ENCODE measurements at places on chromosomes 13 and 19.

- no peak for DNase-seq
Observed at GRCh38 chr19:9811139-9811538, 7.7 kb downstream of the FBXL12 start.

GRCh38 chr13:52695856-52696255, 43.2 kb downstream of the SUGT1 start:
- DNase-seq: no peak

DNA sequence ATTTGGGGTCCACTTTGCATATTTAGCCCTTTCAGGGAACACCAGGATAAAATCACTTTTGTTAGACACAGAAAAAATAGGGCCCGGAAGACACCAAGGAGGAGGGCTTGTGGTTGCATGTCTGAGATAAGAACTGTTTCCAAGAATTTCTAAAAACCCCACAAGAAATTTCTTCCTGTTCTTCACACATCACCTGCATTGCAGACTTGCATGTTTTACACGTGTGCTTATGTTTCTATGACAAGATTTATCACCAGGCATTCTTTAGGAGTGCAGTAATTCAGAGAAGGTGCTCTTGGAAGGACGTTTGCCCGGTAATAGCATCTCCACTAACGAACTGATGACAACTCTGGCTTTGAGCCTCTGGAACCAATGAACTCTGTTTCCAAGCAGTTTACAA, 7.1 kb upstream of the ACTL9 start:
- DNase-seq: no peak

GRCh38 chr19:16026756-16027155, 49.5 kb upstream of the TPM4 start:
- no peak for DNase-seq

DNA sequence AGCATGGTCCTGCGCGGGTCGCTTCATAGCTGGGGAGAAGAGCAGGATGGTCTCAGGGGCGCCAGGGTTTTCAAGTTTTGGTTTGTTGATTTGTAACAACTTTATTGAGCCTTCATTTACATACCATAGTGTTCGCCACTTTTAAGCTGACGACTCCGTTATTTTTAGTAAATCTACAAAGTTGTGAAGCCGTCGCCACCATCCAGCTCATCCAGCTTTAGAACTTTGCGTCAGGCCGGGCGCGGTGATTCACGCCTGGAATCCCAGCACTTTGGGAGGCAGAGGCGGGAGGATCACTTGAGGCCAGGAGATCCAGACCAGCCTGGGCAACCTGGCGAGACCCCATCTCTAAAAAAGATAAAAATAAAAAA, 404 bp downstream of the C19orf44 start:
- no peak for DNase-seq

GRCh38 chr13:45255247-45255987, 54.6 kb upstream of the KCTD4 start:
- DNase-seq: no peak

DNA sequence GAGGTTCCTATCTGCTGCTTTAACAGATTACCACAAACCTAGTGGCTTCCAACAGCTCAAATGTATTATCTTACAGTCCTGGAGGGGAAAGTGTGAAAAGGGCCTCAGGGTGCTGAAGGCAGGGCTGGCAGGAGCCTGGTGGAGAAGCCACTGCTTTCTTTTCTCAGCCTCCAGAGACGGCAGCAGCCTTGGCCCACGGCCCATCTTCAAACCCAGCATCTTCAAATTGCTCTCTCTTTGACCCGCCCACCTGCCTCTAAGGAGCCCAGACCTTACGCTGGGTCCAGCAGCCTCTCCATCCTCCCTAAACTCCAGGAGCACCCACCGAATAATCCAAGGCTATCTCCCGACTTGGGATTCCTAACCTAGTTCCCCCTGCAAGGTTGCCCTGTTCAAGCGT, 35.6 kb downstream of the C13orf46 start:
- no peak for DNase-seq

DNA sequence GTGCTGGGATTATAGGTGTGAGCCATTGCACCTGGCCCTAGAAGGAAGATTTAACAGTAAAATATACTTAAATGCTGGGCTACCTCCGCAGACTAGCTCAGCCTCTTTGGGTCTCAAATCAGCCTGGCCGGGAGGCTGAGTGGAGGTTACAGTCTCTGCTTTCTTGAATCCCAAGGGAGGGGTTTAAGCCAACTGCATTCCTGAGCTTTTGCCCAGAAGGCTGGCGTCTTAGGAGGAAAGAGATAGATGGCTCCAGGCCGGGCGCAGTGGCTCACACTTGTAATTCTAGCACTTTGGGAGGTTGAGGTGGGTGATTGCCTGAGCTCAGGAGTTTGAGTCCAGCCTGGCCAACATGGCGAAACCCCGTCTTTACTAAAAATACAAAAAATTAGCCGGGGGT, 623 bp upstream of the C5AR1 start:
- no peak for DNase-seq

- no peak for DNase-seq
Observed at GRCh38 chr13:93305886-93306285, 79.3 kb downstream of the GPC6 start.

GRCh38 chr19:49447485-49448431, 3.9 kb downstream of the PIH1D1 start:
- DNase-seq: no peak

DNA sequence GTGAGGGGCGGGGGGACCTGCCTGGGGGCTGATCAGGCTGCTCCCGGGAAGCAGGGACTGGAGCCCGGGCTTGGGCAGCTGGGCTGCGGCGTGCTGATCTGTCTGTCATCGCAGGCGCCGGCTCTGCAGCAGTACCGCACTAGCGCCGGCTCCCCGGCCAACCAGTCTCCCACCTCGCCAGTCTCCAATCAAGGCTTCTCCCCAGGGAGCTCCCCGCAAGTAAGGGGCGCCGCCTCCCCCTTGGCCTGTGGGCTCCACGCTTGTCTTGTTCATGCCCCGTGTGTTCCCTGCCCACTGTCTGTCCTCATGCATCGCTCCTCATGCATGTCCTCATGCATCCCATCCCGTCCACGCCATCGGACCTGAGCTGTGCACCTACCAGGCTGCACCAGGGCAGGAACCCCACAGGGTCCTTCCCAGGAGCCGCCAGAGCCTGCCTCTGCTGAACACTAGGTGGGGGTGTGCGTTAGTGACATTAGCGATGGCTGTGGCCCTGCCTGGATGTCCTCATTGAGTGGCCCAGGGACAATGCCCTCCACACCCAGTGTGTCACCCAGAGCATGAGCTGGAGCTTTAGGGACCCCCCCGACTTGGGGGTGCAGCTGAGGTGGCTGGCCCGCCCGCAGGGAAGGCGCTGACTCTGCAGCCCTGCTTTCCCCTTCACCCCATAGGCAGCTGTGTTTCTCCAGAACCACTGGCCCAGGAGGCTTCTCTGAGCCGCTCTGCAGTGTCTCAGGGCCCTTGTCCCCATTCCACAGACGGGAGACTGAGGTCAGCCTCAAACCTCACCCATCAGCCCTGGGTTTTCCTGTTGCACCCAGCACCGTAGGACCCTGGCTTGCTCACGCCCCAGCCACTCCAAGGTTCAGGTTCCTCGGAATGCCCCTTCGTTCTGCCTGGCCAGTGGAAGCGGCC, 19.5 kb downstream of the COMP start:
- DNase-seq: no peak

DNA sequence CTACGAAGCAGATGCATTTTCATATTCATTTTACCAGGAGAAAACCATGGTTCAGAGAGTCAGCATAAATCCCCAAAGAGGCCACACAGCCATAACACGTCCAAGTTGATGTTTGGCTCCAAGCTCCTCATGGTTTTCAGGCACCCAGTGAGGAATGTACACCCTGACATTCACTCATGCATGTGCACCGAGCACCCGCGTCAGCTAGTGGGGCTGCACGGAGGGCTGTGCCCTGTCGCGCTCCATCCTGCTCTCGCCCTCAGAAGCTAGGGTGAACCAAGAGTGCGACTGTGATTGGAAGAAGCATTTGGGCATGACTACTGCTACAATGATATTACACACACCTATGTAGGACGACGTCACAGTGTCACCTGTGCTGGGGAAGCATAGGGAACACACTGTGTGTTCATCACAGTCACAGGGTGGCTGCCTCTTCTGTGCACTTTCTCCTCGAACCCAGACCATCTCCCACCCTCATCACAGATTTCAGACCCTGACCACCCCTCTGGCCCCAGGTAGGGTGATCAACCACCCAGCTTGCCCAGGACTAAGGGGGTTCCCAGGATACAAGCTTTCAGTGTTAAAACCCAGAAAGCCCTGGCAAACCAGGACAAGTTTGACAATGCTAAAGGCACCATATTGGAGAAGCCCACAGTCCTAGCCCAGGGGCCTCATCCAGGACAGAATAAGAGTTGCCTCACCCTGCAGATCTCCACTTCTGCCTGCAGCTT, 148.6 kb upstream of the ZNF507 start:
- DNase-seq: no peak

DNA sequence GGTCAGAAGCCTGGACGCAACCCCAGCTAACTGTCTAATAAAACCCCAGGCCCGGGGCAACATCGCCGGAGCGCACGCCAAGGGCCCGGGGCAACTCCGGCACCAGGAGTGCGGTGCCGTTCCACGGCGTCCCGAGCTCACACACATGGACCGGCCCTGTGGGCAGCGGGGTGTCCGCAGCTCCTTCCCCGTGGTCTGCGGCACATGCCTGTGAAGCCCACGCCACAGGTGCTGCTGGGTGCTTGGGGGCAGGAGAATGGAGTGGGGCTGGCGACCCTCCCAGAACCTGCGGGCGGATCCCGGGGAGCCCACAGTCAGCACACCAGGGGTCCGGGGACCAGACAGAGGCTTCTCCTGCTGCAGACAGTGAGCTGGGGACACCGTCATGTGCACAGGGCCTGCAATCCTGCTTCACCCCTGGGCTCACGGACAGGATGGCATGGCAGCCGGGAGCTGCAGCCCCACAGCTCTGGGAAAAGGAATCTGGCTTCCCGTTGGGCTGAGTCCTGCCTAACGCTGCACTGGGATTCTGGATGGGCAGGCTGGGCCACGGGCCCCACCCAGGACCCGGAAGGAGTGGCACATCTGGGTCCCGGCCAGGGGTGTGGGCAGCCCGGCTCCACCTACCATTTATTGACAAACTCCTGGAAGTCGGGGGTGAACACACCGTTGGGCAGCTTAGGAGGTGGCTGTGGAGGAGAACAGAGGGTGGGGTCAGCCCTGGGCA, 28.2 kb upstream of the ZBTB7A start:
- no peak for DNase-seq

DNA sequence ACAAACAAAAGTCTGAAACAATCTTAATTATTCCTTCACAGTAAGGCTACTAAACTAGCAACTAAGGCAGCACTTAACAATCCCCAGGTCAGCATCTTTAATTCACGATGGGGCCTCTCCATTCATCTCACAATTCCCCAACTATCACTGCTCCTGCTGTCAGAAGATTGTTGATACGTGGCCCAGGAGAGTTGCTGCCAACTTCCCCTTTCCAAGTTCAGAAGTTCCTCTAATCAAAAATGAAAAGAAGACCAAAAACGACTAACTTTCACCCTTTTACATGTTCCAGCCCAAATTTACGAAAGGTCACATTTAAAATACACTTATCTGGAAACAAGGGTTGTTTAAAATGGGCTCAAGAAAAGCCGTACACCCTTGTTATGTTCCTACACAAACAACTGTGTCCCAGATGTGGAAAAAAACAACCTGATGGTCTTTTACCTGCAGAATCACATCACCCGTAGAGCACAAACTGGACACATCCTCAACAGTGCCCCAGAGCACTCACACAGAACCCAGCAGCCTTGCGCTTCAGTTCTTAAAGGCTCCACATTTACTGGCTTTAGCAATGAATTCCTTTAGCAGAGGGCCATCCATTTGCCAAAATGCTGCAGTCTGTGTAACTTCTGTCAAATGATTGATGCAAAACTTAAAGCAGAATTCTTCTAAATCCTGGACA, 38.0 kb downstream of the PHF11 start:
- no peak for DNase-seq

GRCh38 chr19:55090564-55090963, 14.9 kb downstream of the EPS8L1 start:
- DNase-seq: no peak

DNA sequence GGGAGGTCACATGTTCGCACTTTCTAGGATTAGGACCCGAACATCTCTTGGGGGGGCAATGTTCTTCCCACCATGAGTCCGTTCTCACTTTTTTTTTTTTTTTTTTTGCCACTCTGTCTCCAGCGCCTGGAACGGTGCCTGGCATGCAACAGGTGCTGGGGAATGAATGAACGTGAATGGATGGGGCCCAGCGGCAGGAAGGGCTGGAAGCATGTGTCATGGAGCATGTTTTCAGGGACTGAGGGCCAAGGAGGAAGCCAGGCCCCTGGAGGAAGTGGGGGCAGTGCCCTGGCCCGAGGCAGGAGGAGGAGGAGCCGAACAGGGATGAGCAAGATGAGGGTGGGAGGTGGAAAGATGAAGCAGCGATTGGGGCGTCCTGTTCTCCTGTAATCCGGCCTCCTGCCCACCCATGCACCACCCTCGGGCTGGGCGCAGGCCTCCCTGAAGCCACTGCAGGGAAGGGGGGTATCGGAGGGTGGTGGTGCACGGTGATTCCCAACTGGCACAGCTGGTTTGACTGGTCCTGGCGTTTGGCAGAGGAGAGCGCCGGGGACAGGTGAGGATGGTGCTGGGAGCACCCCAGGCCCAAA, 8.8 kb upstream of the SULT2B1 start:
- no peak for DNase-seq

- DNase-seq: no peak
Observed at GRCh38 chr19:17325881-17326594, 8.6 kb downstream of the ANO8 start.

DNA sequence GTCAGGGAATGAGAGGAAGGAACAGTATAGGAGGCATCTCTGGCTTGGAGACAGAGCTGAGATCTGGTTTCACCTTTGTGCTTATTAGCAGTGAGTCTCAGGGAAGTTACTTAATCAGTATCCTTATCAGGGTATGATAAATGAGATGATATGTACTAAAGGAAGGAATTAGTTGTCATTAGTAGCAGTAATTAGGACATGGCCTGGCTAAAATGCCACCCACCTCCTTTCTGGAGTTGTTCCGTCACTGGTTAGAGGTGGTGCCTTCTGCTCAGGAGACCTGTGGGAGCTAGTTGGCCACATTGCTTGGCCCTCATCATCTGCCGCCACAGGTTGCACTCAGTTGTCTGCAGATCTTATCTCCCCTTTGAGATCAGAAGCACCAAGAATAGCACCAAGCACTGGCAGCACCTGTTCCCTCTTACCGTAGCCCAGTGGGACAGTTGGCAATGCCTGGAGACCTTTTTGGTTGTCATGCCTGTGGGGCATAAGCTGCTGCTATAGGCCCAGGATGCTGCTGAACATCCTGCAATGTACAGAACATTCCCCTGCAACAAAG, 4.7 kb downstream of the GPATCH1 start:
- no peak for DNase-seq

DNA sequence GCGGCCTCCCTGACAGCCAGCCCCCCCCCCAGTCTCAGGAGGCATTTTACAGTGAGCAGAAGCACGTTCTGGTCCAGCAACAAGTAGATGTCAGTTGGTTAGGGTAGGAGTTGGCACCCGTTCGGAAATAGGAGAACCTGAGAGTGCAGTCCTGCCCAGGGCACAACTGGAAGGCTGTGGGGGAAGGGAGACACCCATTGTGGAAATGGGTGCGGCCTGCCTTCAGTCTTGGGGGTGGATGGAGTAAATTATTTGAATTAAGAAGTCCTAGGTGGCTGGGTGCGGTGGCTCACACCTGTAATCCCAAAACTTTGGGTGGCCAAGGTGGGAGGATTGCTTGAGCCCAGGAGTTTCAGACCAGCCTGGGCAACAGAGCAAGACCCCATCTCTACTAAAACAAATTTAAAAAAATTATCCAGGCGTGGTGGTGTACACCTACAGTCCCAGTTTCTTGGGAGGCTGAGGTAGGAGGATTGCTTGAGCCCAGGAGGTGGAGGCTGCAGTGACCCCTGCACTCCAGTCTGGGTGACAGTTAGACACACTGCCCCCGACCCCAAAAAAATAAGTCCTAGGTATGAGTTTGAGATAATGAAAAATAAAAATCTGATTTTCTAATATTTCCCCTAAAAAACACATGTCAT, 1.2 kb downstream of the CIRBP start:
- no peak for DNase-seq

Data from stimulated activated CD8-positive, alpha-beta memory T cell treated with anti-CD3 and anti-CD28 coated beads, Interleukin-7, amount 100 ng/mL, for 24 hours (primary cell).